GM12891 (cell line): ENCODE measurements at places on chromosomes 3 and 15.
A peak's percentile ranks its signal among the peaks of the same experiment; 100 is the strongest.

DNA sequence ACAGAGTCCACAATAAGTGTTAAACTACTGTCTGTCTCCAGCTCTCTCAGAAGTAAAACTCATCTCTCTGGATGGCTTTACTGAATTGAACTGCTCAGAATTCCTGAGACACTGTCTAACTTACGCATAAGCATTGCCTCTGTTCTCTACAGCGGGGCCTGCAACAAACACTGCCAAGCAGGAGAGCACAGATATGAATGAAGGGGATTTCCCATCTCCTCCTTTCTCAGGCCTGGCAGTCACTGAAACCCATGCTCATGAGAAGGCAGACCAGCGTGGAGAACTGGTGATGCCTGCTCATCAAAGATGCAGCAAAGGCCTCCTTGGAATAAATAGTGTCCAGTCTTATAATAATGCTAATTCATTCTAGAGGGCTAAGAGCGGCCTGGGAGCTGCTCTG is 10.3 kb downstream of the RASGRP1 start:
- no peak for DNase-seq

DNA sequence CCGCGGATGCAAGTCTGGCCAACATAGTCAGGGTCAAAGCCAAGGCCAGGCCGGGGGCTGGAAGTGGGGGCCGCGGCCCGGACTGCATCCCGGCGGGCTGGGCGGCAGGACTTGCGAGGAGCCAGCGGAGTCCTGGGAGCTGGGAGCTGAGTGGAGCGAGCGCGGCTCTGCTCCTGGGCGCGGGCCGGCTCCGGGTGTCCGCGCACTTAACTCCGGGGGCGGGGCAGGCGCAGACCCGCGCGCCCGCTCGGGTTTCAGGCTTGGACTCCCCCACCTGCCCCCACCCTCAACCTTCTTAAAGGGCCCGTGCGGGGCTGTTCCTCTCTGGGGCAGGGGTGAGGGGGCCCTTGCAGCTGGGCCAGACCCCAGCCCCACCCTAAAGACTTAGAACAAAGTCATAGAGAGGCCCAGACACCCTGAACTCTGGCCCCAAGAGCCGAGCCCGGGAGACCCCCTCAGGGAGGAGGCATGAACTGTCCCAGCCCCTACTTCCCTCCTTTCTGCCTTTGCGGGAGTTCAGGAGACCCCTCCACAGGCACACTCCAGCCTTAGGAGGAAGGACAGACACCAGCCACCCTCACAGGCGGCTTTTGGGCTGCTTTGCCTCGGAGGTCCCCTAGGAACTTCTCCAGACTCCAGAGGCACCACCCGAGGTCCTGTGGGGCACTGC is at the start of gene CSPG4:
Gene CSPG4, minus strand, starts transcription at position 181 of the 670 bp plus-strand sequence. Its CDS starts 93 bp downstream, at position 88.
- DNase-seq, result no peak

DNA sequence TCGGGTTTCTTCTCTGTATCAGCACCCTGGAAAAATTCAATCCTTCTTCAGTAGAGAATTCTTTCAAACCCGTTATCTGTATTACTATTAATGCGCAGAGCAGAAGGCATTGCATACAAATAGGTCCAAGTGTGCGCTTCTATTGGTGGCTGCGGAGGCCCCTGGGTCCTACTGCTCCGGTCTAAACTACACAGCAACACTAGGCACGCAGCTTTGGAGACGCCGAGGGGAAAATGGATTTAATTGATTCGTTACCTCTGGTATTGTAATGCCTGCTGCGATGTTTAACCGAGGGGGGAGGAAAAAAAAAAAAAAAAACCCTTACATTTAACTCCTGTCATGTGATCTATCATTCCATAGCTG is at the start of gene ROBO1:
Gene ROBO1, minus strand, starts transcription at position 94 of the 363 bp plus-strand sequence.
- DNase-seq, result no peak

- no peak for DNase-seq
Measured at GRCh38 chr3:174419216-174419615, 439.9 kb upstream of the NAALADL2 start.

GRCh38 chr3:134340982-134341365 is 33.3 kb downstream of the AMOTL2 start:
- no peak for DNase-seq

DNA sequence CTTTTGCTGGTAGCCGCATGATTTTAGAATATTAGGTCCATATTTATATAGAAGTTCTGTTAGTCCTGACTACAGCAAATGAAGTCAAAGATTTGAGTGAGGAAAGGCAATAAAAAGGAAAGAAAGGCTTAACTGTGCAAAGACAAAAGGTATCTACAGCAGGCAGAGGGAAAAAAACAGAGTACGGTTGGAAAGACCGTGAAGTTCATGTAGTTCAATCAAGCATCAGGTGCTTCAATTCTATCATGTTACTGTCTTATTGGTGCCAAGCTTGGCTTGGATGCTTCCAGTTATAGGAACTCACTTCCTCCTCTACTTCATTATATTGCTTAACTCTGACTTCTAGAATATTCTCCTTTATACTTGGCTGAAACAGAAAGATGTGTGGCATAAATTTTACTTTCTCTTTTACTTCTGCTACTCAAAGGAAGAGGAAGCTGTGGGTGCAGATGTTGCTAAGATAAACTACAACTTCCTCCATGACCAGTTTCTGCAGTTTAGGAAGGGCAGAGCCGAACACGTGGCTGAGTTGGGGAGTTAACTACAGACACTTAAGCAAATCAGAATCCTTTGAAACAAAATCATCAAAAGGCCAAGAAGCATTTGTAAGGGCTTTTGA is 72.6 kb upstream of the ZBED2 start:
- DNase-seq, result peak; percentile 39

DNA sequence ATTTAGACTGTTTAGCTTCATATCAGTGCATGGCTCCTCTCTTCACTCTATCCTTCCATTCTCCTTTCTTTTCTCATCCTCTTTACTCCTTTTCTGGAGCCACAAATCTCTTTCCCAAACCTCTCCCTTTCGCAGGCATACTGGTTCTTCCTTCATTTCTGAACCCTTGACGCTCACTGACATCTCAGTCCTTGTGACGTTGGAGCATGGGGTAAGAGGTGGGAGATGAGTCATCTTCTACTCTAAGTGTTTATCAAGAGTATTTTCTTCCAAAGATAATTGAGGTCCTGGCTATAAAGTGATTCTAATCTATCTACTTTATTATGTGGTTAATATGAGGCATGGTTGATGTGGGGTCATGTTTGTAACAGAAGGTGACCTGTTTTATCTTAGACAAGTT is 414.2 kb downstream of the AGBL1 start:
- DNase-seq, result no peak

- no peak for DNase-seq
Measured at GRCh38 chr3:111326144-111326995, 215.6 kb upstream of the CD96 start.

DNA sequence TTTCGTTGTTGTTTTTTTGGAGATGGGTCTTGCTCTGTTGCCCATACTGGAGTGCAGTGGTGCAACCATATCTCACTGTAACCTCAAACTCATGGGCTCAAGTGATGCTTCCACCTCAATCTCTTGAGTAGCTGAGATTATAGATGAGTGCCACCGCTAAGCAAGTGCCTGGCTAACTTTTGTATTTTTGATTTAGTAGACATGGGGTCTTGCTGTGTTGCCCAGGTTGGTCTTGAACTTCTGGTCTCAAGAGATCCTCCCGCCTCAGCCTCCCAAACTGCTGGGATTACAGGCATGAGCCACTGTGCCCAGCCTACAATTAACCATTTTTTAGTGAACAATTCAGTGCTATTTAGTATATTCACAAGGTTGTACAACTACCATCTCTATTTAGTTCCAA is 42.2 kb downstream of the ARHGEF3 start:
- DNase-seq, result no peak

DNA sequence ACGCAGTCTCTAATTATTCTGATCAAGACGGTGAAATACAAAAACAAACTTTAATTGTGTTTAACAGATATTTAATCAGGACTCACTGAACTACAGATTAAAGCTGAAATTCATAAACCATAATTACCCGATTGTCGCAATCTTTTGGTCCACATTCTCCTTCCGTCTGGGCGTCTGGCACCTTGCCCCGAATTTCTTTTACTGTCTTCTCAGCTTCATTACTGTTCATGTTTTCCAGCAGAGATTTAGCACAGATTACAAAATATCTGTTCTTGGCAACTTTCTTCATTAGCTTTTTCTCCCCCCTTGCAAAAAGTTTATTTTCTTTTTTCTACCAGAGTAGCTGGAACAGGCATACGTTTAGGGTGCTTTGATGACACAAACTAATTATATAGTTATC is 271.4 kb downstream of the TIGIT start:
- no peak for DNase-seq

DNA sequence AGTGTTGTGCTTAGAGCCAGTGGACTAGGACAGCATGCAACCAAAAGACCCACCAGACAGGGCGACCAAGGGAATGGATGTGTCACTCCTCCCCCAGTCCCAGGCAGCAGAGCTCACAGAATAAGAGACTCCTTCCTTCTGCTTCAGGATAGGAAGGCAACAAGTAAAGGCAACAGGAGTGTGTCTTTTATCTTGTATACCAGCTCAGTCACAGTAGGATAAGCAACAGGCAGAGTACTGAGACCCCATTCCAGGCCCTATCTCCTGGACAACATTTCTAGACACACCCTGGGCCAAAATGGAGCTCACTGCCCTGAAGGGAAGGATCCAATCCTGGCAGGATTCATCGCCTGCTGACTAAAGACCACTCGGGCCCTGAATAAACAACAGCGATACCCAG is 25.0 kb downstream of the PDCD10 start:
- DNase-seq, result no peak

DNA sequence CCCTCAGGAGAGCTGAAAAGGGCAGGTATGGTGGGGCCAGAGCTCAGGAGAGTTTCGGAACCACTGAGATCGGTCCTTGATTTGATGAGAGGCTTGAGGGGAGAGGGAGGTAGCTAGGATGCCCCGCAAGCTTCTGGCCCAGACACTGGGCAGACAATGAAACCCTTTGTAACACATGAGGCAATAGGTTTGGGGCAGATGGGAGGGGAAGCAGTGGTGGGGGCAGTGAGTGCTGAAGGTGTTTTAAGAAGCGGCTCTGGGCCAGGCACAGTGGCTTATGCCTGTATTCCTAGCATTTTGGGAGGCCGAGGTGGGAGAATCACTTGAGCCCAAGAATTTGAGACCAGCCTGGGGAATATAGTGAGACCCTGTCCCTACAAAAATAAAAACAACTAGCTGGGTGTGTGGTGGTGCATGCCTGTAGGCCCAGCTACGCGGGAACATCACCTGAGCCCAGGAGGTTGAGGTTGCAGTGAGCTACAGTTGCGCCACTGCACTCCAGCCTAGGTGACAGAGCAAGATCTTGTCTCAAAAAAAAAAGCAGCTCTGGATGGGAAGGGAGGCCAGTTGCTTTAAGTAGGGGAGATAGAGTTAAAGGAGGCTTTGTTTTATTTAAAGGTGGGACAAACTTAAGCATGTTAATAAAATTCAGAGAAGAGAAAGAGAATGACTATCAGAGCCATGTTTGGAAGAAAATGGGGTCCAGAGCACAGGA is 9.6 kb upstream of the SNX22 start:
- DNase-seq, result no peak

DNA sequence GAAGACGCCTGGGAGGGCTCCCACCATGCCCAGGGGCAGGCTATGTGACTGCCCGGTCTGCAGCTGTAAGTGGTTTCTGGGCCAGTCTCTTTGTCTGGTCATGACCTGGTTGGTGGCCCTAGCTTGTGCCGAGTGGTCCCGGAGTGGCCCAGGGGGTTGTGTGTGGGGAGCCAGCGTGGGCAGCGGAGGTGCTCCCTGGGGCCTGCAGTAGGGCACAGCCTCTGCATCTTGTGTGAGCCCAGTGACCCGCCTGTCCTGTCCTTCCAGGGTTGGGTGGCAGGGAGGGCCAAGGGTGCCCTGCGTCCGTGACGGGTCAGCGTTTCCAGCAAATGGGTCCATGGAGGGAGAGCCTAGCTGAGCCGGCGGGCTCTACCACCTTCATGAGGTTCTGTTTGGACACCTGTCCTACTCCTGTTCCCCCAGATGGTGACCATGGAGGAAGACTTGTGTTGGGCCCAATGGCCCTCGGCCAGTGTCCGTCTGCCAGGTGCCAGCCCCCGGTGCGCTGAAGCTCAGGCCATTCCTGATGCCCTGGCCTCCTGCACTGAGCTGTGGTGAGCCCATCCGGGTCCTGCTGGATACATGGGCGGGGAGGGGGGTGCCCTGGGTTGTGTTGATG is 215.4 kb downstream of the SNRPN start:
- no peak for DNase-seq

- DNase-seq, result no peak
Measured at GRCh38 chr3:117853923-117854668, 1144.5 kb downstream of the TUSC7 start.

GRCh38 chr15:56036546-56037067 is 43.2 kb upstream of the NEDD4 start:
- DNase-seq, result no peak

GRCh38 chr15:44654858-44655257 is 8.6 kb downstream of the SPG11 start:
- DNase-seq, result no peak

- no peak for DNase-seq
Measured at GRCh38 chr15:48784756-48785155, 26.1 kb downstream of the CEP152 start.

DNA sequence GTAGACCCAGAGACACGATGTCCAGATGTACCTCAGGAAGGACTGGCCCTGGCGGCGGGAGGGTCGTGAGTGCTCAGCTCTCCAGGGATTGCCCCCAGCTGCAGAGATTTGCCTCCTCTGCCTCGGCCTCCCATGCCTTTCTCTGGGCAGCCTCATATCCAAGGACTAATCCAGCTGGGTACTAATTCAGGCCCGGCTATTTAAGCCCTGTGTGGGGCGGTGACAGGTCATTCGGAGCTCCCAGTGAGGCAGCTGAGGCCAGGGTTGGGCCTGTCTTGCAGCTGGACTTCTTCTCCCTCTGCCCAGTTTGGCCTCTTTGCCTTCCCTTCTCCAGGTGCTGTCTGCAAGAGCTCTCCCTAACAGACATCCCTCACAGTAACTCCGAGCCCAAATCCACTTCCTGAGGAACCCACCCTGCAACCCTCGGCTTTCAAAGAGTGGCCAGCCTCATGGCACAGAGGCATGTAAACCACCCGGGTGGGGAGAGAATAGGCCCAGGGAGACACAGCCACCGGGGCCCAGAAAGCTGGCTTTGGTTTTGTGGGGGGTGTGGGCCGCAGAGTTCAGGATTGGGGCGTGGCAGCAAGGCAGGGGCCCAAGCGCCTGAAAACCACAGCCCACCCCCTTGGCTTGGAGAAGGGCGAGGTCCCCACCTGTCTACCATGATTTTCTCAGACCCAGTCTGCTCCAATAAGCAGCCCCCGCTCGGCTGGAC is 85.8 kb downstream of the PPCDC start:
- DNase-seq, result no peak
